Activated gamma-delta T cell (primary cell): ENCODE measurements at places on chromosomes 3 and 15.

DNA sequence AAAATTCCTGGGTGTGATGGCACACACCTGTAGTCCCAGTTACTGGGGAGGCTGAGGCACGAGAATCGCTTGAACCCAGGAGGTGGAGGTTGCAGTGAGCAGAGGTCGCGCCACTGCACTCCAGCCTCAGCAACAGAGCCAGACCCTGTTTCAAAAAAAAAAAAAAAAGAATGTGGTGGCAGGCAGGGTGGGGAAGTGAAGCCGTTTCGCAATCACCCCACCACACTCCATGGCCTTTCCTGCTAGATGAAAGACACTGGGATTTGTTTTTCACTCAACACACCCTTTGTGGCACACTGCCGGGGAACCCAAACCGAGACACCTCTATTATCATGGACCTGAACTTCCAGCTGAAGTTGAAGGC lies 172.4 kb upstream of the IQSEC1 start:
- DNase-seq: no peak

- DNase-seq: no peak
Measured at GRCh38 chr15:79065706-79066376, 24.7 kb downstream of the RASGRF1 start.

- DNase-seq: no peak
Measured at GRCh38 chr15:61126811-61127210, 102.3 kb downstream of the RORA start.

DNA sequence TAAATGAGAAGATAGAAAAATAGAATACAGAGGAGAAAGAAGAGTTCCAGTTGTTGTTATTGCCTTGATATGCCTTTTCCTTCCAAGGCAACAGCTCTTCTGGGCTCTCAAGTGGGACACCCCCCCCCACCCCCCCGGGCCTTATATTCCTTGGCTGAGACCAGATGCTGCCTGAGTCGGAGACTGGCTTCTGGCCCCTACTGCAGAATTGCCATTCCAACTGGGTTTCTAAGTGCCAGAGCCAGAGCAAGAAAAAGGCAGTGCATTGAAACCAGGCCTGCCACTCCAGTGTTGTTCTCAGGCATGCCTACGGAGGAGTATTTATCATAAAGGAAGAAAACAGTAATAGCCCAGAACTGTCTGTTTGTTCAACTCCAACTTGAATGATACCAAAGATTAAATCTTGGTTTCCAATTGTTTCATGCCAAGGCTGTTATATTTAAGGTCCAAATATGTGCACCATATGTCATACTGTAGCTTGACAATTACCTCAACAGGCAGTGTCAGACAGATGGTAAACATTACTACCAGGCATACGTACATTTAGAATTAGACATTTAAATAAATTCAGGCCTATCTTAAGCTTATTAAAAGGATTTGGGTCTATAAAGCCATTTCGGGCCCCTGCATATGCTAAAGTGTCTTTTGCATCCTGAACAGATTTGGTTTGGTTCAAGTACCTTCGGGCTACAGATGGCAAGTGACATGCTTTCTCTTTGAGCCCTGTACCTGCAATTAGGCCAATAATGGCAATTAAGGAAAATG lies 209.9 kb upstream of the SEMA6D start:
- DNase-seq: no peak

GRCh38 chr15:100809151-100809550 lies 70.5 kb upstream of the ALDH1A3 start:
- no peak for DNase-seq

DNA sequence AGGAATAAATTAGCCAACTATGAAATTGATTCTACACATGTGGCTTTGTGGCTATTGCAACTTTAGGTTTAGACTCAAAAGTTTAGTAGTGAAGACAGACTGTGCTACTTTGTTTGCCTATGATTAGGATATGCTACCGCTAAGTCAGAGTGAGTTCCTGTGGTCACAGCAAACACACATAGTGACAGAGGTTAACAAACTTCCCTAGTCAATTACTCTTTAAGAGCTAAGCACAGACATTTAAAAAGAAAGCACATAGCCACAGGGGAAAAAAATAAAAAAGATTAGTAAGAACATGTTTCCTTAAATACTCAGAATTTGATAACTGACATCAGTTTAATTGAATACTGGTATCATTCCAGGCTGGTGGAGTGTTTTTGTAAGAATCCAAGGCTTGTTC lies 207.1 kb downstream of the GBE1 start:
- no peak for DNase-seq

DNA sequence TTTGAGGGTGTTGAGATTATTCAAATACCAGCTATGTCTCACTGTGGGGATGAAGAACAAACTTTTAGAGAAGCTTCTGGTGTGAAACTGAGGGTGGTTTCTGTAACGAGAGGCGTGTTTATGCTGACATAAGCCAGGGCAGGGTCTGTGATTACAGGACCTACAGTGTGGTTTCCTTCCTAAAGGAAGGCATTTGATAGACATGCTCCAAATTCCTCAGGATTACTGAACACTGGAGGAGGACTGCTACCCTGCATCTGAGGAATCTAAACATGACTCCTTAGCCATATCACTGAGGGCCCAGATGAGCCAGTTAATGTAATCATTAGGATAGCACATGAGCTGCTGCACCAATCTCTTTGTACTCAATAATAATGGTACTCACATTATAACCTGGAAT lies 328.4 kb upstream of the UMPS start:
- no peak for DNase-seq

DNA sequence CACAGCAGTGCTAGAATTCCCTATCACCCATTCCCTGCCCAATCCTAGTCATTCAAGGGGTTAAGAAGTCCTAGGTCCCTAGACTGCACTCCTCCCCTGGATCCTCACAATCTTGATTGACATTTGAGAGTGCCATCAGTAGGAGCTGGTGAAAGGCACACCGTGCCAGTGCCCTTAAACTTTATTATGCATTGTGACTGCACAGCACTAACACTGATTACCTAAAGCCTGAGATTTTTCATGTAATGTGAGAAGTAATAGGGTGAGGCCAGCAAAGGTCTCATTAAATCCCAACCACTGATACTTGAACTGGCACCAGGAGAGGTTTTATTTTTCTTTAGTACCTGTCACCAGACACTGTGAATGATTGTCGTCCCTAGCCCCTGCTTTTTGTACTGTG lies 16.3 kb downstream of the GXYLT2 start:
- no peak for DNase-seq

DNA sequence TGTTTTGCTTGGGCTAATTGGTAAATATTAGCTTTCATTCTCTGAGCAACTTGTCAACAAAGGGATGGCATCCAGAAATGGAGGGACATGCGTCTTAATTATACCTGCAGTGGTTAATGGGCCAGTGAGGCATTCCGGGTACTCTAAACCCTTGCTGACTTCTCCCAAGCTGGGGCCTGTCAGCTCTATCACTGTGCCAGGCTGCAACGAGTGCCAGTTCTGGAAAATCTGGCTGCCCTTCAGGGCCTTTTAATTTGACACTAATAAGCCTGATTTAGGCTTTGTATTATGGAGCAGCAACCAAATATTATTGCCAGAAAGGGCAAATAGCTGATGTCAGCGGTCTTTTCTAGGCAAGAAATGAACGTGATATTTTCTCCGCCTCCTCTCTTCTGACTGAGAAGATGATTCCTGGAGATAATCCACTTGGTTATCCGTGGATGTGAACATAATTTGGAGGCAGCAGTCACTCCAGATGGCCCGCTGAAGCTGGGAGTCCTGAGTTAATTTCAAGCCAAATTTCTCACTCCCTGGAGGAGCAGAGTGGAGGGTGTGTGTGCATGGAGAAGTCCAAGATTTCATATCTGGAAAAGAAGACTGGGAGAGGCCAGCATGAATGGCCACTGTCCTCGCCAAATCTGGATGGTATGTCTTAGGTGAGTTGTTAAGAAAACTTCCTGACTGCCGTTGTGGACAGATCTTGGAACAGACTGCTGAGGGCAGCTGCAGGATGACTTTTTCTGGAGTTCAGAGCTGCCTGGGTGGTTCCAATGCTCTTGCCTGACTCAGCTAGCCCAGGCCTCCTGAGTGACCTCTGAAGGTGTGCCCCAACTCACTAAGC lies 44.4 kb upstream of the PSMD6 start:
- DNase-seq: no peak

DNA sequence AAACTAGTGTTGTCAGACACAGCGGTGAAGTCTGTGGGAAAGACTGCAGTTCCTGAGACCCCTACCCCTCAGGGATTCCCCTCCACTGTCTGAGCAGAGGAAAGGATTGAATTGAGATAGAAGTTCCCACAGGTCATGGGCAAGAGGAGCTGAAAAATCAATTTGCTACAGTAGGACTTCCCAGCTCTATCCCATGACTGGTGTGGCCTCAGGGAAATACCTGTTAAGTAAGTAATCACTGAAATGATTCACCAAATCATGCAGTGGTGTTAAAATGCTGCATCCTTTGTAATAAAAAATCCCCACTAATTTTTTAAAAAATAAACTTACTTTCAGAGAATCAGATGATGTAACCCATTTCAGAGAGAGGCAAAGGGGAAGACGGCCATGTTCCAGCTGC lies 45.0 kb upstream of the SPRED1 start:
- DNase-seq: no peak

DNA sequence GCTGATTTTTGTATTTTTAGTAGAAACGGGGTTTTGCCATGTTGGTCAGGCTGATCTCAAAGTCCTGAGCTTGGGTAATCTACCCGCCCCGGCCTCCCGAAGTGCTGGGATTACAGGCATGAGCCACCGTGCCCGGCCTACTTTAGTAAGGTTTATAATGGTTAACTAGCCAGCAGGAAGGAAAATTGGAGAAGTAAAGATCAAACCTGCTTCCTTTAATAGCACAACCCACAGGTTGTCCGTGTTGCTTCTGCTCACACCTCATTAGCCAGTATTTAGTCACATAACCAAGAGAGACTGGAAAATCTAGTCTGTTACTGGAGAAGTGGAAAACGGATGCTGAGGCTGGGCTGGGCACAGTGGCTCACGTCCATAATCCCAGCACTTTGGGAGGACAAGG lies 51.9 kb upstream of the TBL1XR1 start:
- no peak for DNase-seq

GRCh38 chr15:51602484-51602883 lies 20.1 kb downstream of the DMXL2 start:
- no peak for DNase-seq

DNA sequence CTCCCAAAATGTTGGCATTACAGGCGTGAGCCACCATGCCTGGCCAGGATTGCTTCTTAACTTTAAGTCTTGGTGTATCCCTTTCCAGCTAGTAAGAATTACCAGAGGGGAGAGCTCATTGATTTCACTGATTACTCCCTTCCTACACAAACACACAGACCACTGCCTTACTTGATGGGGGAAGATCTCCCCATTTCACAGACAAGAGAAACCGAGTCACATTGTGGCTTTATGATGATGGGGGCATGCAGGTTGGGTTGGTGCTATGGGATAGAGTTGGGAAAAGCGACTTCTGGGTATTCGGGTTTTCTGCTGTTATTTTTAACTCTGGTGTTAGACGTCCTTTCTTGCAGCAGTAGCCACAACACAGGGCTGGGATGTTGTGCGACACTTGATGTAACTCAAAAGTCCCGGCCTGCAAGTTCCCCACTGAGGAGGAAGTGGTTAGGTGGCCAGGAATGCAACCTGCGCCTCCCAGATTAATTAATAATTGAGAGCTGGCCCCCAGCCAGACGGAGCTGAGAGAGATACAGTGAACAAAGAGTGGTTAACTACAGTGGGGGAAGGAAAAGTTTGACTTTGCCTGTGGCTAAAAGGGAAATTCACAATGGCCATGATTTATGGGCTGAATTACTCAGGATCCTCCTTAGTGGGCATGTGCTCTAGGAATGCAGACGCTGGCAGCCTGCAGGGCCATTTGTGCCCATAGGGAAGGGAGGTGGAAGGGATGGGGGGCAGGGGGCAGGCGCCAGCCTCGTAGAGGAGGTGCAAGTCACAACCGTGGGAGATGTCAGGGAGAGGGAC lies 63.6 kb downstream of the SMAD6 start:
- no peak for DNase-seq

- no peak for DNase-seq
Measured at GRCh38 chr3:49460956-49461355, 9.1 kb upstream of the DAG1 start.

GRCh38 chr15:98700519-98700918 lies 52.2 kb downstream of the IGF1R start:
- DNase-seq: no peak

DNA sequence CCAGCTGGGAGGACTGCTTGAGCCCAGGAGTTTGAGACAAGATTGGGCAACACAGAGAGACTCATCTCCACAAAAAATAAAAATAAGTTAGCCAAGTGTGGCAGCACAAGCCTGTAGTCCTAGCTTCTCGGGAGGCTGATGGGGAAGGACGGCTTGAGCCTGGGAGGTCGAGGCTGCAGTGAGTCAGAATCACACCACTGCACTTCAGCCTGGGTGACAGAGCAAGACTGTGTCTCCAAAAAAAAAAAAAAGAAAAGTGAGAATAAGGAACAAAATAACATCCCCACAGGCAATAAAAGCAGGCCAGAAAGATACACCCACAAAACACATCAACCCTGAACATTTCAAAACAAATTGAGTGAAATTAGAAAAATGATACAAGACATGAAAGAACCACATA lies 48.7 kb upstream of the OCA2 start:
- no peak for DNase-seq

DNA sequence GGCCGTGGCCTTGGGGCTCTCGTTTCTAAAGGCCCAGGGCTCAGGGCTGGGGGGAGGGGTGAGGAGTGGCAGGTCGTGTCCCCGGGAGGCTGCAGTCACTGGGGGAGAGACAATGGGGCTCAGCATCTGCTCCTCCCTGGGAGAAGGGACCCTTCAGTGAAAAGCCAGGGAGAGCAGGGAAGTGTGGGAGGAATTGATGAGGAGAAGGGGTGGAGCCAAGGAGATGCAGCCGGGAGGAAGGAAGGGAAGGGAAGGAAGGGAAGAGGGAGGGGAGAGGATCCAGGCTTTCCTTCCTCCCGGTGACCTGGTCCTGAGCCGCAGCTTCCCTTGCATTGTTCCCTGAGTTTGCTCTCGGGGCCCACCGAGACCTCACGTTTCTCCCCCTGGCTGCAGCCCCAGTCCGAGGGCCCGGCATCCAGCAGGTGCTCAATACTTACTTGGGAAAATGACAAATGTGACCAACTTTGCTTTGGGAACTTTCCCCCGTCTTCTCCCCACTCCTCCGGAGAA lies 1.4 kb upstream of the ZNF710 start:
- DNase-seq: no peak

DNA sequence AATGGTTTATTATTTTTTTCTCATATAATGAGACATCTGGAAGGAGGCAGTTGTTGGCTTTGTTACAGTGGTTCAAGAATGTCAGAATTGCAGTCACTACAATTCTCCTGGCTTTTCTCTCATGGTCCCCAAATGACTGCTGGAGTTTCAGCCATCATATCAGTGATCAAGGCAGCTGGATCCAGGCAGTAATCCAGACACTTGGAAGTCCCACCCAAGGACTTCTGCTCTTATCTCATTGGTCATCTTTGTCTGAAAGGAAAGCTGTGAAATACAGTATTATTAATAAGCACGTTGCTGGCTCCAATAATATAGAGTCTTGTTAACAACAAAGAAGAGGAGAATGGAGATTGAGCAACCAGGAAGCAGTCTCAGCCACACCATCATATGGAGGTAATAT lies 22.9 kb upstream of the MED12L start:
- no peak for DNase-seq

DNA sequence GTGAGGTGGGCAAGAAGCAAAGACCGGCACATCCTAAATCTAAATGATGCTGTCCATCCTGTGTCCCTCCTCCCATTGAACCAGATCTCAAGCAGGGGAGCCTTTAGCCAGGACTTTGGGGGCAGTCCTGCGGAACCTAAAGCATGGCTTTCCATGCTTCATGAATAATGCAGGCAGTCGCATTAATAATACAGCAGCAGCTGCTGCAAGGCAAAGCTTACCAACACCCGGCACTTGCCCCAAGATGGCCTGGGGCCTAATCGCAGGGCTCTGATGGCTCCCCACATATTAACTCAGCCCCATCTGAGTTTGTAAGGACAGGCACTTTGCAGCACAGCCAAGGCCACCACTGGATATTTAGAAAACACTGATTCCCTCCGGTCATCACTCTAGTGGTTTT lies 114.4 kb downstream of the NTRK3 start:
- DNase-seq: no peak
